Right renal pelvis (tissue), 4 donors: ENCODE measurements at places on chromosomes 3 and 15. TPM values are rescaled to one million over a fixed set of nuclear protein-coding genes. Genes with fewer than 3 reads are reported as not detected.

PCOLCE2 gene
- 5.9 TPM for polyA plus RNA-seq

MST1R gene
- polyA plus RNA-seq: 1.5 TPM

SST gene
- polyA plus RNA-seq: not detected

FBLN2 gene
- polyA plus RNA-seq: 30.8 TPM

TTC21A gene
- 7.0 TPM for polyA plus RNA-seq

DNA sequence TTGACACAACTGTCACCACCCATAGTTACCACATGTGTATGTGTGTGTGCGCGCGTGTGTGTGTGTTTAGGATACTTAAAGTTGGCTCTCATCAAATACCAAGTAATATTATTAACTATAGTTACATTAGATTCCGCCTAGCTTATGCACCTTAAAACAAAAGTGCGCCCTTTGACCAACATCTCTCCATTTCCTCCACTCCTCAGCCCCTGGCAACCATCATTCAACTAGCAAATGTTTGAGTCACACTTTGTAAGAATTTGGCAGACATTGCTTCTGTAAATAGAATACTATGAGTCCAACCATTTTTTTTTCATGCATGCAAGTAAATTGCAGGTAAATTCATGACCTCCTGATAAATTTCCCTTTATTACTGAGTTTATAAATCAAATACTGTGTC, 169.3 kb downstream of the GBE1 start:
- DNase-seq: no peak

DNA sequence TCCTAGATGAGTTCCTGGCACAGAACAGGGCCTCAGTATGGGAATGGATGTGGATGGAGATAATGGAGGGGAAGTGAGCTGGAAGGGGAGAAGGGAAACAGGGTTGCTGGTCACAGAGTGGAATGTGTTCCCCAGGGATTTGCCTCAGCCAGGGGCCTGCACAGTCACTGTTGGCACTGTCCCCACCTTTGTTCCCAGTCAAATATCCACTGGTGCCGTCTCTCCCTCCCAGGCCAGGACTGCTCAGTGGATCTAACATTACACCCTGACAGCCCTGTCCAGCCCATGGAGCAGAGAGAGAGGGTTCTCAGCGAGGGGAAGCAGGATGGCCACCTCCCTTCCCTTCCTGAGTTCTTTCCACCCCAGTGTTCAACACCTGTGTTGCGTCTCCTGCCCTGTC, 1.5 kb upstream of the PPP1R2 start:
- DNase-seq: no peak

- DNase-seq: no peak
Measured at GRCh38 chr3:190436331-190436730, 13.4 kb downstream of the TMEM207 start.

DNA sequence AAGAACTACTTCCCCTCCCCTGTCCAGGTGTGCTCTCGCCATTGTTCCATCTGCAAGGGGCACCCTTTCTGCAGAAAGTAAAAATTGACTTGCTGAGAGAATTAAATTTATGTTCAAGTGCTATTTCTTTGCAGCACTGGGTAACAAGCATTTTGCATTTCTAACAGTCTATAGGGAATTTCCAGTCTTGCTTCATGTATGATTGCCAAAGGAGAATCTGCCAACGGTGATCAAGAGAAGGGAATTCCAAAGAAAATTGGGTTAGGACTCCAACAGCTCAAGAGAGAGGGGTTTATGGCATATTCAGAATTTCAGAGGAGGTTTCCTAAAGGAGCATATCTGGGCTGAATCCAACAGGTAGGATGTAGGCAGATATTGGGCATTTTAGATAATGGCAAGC, 136.7 kb upstream of the WNT5A start:
- no peak for DNase-seq

GRCh38 chr3:189222927-189223636, 51.3 kb downstream of the TPRG1 start:
- DNase-seq: peak; percentile 54

GRCh38 chr3:50165910-50166538, 10.9 kb downstream of the SEMA3F start:
- DNase-seq: no peak

DNA sequence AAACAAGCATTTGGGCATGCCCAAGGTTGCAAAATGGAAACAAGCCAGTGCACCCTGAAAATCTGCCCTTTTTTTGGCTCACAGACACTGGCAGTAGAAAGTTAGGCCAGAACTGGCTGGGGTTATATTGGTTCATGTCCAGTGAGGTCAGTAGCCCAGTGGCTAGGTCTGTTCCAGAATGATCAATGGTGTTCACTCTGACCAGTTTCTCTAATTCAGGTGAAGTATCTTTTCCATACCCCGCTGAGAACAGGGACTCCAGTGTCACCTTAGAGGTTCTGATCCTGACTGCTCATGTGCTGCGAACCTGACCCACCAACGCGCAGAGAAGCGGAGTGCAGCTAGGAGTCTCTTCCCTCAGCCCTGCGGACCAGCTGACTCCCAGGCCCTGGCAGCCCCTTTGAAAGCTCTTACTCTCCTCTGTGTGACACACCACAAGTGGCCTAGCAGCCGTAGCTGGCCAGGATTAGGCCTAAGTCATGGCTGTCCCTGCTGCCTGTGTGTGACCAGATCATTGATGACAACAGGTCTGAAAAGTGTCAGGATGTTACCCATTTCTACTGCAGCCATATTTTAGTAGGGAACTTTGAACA, 123.5 kb downstream of the GHSR start:
- no peak for DNase-seq
